ENCODE measurements at places on chromosomes 3 and 15. TPM values are rescaled to one million over a fixed set of nuclear protein-coding genes. Genes with fewer than 3 reads are reported as not detected.

The CLDN11 gene
- total RNA-seq: 65.1 TPM

The SKOR1 gene
- 0.66 TPM for total RNA-seq

The TNFAIP8L3 gene
- total RNA-seq: 11.1 TPM

The FSD2 gene
- total RNA-seq: not detected

The CYP19A1 gene
- 17.3 TPM for total RNA-seq

The VEPH1 gene
- total RNA-seq: 0.42 TPM
